ENCODE measurements at places on chromosomes 6 and 20.

- DNase-seq = no peak
- no peaks in the 10 kb centered on the region for H3K4me1 ChIP-seq
- peaks cover 21% of the 10 kb centered on the region for H3K27me3 ChIP-seq
- no peaks in the 10 kb centered on the region for H3K36me3 ChIP-seq
- no peak overlapping the region for H3K4me3 ChIP-seq
- H3K27ac ChIP-seq = no peak overlapping the region
Observed at GRCh38 chr6:6863970-6864639, 243.7 kb upstream of the RREB1 start.

DNA sequence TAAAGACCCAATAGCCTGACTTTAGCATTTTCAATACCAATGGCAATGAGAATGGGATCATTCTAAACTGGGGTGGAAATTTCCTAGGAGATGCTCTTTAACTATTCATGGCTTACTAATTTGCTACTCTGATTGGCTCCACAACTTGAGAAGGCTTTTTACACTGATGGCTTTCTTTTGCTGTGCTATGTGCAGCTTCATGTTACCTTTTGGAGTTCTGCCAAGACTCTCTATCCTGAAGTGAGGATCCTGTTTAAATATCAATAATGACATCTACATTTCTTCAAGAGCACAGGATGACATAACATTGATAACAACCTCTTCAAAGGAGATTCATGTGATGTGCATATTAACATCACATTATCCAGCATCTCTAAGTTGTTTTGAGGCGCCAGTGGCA, 43.4 kb upstream of the SIRPG start:
- H3K4me1 ChIP-seq = peaks cover 22% of the 10 kb centered on the region
- H3K4me3 ChIP-seq = no peak overlapping the region
- H3K27ac ChIP-seq = no peak overlapping the region
- H3K27me3 ChIP-seq = peaks cover 5% of the 10 kb centered on the region

GRCh38 chr6:108952776-108953486, 104.7 kb downstream of the ARMC2 start:
- no peak overlapping the region for H3K4me3 ChIP-seq
- DNase-seq = no peak
- no peaks in the 10 kb centered on the region for H3K27me3 ChIP-seq
- no peaks in the 10 kb centered on the region for H3K36me3 ChIP-seq

DNA sequence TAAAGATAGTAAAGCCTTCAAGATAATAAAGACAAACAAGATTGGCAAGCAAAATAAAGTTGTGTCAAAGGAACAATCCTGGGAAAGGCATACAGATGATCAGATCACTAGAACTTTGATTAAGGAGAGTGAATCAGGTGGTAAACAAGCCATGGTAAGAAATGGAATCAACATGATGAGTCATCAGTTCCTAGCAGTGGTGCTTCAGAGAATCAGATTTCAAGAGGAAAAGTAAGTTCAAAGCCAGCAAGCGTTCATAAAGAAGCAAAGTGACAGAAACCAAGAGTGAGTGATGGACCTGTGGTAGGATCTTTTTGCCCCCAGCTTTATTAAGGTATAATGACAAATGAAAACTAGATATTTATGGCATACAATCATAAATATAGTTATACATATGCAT, 340.4 kb downstream of the TPBG start:
- no peak overlapping the region for H3K4me3 ChIP-seq
- no peak overlapping the region for H3K27ac ChIP-seq
- no peaks in the 10 kb centered on the region for H3K36me3 ChIP-seq
- no peak for DNase-seq
- no peaks in the 10 kb centered on the region for H3K27me3 ChIP-seq

DNA sequence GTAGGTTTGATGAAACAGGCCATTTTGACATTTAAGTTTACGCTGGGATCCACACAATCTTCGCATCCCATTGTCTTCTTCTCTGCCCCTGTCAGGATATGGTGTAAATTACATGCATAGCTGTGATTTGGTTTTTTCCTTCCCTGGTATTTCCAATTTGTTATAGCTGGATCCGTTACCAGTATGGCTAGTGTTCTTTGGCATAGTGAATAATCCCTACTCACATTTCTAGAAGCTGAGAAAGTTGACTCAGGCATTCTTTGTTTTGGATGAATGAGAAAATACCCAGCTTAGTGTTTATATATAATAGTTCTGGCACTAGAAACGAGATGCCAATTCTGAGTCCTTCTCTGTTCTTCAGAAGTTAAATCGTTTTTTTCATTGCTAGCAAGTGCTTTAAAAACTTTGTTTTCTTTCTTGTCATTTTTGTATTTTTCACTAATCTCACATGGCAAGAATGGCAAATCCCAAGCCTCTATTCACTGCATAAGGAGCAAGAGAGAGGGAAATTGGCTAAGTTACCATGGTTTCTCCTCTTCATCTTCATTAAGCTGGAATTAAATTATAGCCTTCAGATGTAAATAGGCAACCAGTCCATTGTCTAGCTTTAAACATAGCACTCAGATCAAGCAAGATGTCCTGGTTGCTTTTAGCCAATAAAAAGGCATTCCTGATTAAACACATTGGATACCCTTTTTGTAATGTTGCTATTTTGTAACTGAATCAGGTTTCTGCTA, 91.9 kb upstream of the LAMP5 start:
- H3K4me1 ChIP-seq = no peaks in the 10 kb centered on the region
- H3K27me3 ChIP-seq = no peaks in the 10 kb centered on the region
- H3K36me3 ChIP-seq = no peaks in the 10 kb centered on the region

DNA sequence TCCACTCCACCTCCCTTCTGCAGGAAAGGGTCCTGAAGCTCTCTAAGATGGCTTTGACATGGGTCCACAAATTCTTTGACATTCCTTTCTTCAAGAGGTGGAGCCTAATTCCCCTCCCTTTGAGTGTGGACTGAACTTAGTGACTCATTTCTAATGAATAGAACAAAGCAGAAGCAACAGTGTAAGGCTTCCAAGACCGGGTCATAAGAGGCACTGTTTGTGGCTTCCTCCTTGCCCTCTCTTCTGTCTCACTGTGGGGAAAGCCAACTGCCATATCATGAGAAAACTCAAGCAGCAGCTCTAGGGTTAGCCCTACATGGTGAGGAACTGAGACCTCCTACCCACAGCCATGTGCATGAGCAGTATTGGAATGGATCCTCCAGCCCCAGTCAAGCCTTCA, 5.9 kb upstream of the CDK5RAP1 start:
- H3K4me3 ChIP-seq = no peak overlapping the region
- peaks cover 9% of the 10 kb centered on the region for H3K36me3 ChIP-seq
- DNase-seq = no peak
- H3K27me3 ChIP-seq = no peaks in the 10 kb centered on the region
